ENCODE measurements at places on chromosomes 3 and 15.
A peak's percentile ranks its signal among the peaks of the same experiment; 100 is the strongest.

GRCh38 chr15:67179411-67179995, 75.0 kb downstream of the AAGAB start:
- DNase-seq, result no peak

GRCh38 chr15:52136442-52136980, 23.9 kb upstream of the BCL2L10 start:
- no peak for DNase-seq

DNA sequence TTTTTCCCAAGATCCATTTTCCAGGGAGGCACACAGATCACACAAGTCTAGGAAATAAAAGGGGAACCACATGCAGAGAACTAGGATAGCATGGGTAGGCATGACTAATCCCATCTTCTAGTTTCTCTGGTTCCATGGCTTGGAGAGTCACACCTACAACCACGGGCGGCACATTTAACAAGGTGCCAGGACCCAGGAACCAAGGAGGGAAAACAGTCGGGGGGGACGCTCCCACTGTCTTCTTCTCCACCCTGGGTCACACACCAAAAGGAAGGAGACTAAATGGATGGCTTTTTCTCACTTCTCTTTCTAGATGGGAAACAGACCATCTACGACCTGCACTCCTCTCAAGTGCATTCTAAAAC, 4.6 kb upstream of the SMCO1 start:
- no peak for DNase-seq

GRCh38 chr3:50530001-50530970, 26.9 kb upstream of the CACNA2D2 start:
- DNase-seq, result no peak

DNA sequence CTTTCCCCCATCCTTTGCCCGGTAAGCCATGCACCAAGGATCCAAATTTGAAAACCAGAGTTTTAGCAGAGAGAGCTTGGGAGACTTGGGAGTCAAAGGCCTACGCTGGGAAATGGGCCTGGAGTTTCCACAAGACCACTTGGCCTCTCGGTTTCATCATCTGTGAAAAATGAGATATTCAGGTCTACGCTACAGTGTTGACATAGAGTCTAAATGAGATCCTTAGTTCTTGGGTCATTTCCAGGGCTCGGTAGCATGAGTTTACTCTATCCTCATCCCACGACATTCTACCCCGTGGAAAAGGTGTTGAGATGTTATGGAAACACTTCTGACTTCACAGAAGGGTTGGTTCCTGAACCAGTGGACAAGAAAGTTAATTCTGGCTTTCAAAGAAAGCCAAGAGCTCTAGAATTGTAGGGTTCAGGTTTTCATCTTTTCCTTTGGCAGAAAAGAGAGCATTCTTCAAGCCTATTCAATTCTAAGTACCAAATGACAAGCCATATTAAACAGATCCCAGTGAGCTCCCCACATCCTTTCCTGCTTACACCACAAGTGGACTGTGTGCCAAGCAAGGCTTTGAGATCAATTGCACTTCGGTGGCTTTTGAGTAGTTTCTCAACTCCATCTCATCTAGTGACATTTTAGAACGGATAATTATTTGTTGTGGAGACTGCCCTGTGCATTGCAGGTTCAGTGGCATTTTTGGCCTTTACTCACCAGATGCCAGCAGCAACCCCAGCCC, 219.7 kb downstream of the SLCO3A1 start:
- DNase-seq, result no peak

DNA sequence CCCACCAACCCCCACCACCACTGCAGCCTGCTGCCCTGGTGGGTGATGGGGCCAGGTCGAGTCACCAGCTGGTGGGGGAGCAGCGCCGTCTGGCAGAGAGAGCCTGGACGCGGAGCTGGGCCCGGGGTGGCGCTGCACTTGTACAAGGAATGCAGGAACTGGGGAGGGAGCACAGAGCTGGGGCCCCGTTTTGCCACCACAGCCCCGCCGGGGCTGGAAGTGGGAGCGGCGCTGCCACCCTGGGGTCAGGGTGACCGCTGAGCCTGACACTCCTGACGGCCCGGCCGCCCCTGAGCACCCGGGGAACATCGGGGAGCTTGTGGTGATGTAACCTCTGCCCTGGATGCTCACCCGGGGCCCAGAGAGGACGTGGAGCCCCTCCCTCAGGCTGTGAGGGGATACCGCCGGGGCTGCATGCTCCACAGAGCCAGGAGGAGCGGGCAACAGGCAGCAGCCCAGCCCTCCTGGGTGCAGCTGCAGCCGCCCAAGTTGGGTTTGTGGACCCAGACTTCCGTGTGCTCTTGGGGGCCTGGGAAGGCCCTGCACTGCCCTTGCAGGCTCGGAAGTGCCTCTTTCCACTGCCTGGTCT, 32.6 kb upstream of the IREB2 start:
- no peak for DNase-seq

DNA sequence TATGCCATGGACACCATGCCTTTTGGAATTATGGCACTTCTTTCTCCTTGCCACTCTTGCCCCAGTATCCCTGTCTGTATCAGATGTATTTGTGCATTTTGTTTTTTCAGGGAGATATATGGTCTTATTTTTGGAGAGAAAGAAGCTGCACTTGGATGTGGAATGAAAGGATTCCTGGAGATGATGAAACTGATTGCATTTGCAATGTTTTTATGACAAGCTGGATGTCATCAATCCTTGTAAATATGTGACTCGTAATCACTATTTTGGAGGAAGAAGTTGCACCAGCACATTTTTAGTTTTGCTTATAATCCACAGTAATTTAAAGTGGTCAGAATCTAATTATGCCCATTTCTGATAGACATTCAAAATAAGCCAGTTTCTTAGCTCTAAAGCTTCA, 165.0 kb downstream of the NR1D2 start:
- no peak for DNase-seq

DNA sequence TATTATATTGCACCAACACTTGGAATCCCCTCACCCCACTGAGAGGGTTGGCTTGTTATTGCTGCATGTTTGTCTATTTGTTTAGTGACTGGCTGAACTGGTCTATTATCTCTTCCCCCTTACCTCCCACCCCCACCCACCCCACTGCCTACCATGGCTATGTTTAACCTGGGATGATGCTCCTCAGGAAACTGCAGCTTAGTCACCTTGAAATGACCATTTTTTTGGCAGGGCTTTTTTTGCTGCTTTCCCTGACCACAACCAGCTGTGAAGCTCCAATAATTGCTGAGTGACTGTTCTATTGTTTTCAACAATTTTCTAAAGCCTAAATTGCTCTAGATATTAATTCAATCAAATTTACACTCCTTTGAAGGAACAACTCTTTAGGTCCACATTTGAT, 137.9 kb upstream of the CADM2 start:
- no peak for DNase-seq

- DNase-seq, result no peak
Observed at GRCh38 chr3:1953536-1953935, 145.1 kb upstream of the CNTN4 start.

- no peak for DNase-seq
Observed at GRCh38 chr15:94023531-94023930, 207.8 kb upstream of the MCTP2 start.

- DNase-seq, result no peak
Observed at GRCh38 chr3:148943506-148944205, 47.7 kb upstream of the GYG1 start.

DNA sequence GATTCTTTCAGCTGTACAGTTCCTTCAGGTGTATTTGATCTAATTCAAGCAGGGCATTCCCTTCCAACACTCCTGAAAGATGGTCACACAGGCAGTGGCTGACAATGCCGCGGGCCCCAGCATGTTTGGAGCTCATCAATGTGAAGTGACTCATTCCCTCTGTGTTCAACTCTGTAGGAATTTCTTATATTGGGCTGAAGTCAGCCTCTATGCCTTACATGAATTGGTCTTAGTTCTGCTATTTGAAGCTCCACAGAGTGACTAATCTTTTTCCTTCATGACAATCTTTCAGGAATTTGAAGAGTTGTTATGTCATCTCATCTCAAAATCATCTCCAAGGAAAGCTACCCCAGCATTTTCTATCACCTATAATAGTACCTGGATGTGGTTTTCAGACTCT, 142.5 kb upstream of the C2CD4B start:
- no peak for DNase-seq

DNA sequence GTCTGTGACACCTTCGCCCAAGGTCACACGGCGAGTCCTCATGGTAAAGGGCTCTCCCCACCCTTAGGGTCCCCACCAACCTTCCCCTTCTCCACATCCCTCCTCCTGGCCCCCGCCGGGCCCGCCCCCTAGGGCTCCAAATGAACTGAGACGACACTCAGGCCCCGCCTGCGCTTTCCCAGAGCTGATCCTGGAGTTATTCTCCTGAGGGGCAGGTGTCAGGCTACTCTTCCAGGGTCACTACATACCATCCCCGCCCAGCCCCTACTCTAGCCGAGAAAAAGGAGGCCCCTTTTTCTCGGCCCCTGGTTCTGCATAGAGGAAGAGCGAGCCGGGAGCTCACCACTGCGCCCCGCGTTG, 292 bp downstream of the USP4 start:
- DNase-seq, result peak; percentile 10

DNA sequence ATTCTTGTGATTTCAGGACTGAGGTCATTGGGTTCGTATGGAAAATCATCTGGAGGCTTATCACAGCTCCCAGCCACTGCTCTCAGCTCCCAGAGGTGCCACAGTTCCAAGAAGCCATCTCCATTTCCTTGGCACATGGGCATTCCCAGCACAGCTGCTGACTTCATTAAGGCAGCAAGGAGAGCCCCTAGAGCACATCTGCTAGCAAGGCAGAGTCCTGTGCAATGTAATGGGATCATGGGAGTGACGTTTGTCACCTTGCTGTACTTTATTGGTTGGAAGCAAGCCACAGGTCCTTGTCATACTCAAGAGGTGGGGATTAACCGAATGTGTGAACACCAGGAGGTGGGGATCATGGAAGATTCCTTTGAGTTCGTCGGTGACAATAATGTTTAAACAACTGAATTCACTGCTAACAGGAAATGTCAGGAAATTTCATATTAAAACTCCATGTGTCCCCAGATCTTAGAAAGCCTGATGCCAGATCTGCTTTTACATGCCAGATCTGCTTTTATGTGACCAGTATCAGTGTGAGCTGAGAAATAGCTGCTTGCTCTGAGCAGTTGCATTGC, 148.8 kb downstream of the GABRG3 start:
- DNase-seq, result no peak

GRCh38 chr15:52706091-52706490, 26.9 kb upstream of the ATOSA start:
- DNase-seq, result no peak
